Psoas muscle (tissue), 8 donors: ENCODE measurements at places on chromosomes 7 and 10. TPM values are rescaled to one million over a fixed set of nuclear protein-coding genes. Genes with fewer than 3 reads are reported as not detected.

Gene CADPS2
- 2.1 TPM for total RNA-seq

DNA sequence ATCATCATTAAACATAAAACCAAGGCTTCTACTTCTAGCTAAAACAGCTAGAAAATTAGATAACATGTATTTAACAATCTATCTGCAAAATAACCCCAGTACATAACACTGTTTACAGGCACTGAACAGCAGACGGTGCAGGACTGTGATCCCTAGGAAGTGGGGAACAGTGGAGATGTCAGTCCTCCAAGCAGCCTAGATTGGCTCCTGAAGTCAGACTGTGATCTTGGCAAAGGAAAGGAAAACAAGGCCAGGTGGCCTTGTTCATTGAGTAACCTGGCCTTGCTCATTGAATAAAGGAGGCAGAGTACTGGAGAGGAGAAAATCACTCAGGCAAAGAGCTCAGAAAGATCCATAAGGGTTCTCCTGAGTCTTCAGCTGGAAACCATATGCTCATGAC is 77.7 kb upstream of the DIP2C start:
- DNase-seq: no peak

GRCh38 chr10:77833225-77833624 is 93.3 kb downstream of the DLG5 start:
- DNase-seq: no peak

DNA sequence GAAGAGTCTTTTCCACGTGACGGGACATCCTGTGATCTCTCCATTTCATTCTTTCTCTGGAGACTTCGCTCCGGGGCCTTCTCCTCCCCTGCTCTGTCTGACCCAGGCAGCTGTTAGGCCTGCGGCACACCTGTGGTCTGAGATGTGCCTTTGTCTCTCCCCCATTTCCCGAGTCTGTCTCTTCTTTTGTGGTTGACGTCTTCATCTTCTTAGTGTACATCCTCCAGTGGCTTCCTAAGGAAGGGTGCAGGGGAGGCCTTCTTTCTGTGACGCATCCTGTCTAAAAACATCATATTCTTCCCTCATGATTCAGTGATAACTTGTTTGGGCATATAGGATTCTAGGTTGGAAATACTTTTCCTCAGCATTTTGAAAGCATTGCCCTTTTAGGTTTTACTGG is 17.2 kb upstream of the ATP6V0E2 start:
- DNase-seq: no peak

DNA sequence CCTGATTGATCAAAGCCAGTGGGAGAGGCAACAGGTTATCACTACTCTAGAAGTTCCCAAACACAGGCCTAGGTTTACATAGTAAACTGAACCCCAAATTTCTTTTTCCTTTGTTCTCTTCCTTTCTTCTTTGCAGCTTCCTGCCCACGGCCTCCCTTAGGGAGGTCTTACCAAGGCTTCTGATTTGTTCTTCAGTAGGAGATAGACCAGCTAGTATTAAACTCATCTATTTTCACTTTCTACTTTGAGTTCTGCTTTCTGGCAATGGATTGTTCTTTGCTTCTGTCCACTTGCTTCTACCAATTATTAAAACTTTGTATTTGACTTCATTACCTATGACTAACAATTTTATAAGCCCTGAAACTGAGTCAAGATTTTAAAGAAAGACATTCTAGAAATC is 251.2 kb upstream of the FZD1 start:
- DNase-seq: no peak

DNA sequence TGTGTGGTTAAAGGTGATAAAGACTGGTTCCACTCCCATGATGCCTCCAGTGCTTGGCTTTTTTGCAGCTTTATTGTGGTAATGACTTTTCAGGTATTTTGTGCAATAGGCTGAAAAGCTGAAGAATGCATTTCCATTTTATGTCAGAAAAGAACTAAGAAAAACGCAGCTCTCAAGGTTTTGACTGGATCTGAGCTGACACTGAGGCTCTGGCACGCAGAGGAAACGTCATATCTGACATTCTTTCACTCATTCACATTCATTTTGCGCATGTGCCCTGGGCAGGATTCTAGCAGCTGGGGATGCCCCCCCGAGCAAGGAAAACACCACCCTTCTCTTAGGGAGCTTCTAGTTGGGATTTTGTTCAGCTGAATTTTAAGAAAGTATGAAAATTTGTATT is 408.5 kb upstream of the MKI67 start:
- no peak for DNase-seq

DNA sequence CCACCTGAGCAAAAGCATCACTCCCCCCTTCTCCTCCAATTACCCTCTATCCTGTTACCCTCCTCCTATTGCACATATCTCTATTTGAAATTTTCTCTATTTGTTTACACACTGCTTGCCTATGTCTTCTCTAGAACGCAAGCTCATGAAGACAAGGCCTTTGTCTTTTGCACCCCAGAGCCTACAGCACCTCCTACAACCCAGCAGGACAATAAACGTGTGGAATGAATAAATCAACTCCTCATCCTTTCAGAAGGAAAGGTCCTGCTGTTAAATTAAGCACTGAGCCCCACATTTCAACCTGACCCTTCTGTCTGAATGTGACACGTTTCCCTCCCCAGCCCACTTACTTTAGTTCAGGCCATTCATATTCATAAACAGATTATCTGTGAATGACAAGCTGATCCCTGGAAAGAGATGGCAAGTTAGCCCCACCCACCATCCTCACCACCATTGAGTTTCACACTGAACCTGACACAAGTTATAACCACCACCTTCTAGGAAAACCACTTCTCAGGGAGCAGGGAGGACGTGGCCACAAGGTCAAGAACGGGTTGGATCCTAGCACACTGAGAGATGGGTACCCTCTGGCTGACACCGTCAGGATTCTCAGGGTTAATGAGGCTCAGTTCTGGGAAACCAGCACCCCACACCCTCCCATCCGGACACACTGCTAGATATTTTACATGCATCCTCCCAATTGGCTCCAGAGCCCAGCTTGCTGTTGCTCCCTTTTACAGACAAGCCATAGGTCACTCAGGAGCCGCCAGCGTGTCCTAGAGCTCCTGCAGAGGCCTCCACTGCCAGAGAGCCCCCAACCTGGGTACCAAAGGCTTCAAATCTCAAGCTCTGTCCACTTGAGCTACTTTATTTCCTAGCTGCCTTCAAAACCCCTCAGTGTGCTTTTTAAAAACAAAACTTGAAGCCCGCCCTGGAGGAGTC is 934 bp downstream of the PRTFDC1 start:
- DNase-seq: no peak

DNA sequence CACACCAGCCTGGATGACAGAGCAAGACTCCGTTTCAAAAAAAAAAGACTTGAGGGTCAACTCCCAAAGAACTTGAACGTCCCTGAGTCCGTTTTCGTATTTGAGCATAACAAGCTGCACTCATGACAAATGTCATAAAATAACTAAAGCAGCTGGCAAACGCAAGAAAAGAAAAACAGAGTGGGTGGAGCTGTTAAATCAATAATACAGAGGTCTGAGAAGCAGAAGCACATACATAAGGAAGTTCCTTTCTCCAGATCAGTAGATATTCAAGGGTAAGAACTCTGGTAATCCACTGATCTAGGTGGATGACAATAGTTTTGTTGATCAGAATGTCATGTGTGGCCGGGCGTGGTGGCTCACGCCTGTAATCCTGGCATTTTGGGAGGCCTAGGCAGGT is 150.1 kb downstream of the FAM107B start:
- no peak for DNase-seq

- DNase-seq: no peak
These were observed 282.4 kb downstream of the SORCS3 start for GRCh38 chr10:104923501-104923900.

DNA sequence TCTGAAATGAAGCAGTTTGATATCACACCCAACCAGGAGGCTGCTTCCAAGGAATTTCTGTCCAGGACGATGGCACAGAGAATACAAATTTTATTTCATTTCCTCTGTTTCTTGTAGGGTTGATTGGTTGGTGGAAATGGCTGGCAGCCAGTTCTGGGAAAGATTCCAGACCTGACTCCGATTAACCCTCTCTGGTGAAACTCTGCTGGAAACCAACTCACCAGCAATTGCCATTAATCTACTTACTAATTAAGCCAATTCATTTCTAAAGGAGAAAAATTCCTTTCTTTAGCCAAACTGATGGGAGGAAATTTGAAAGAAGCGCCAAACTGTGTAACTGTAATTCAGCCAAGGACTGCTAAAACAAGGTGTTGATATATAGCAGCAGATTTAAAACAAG is 10.7 kb downstream of the PTF1A start:
- no peak for DNase-seq

DNA sequence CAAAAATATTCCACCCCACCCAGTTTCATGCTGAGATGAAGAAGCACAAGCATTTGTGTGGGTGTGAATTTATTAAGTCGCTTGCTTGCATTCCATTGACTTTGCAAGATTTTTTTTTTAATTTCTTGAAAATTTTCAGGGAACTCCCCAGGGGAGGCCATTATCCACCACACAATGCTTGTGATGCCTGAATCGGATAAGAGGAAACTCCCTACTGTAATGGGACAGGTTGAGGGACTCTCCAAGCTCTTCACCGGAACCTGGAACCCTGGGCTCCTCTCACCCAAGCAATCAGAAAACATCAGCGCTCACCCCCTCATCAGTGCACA is 153.6 kb upstream of the ZMIZ1 start:
- no peak for DNase-seq

- DNase-seq: no peak
These were observed 181.0 kb upstream of the RHOBTB1 start for GRCh38 chr10:61124756-61125530.
